ENCODE measurements at places on chromosomes 3 and 15.

DNA sequence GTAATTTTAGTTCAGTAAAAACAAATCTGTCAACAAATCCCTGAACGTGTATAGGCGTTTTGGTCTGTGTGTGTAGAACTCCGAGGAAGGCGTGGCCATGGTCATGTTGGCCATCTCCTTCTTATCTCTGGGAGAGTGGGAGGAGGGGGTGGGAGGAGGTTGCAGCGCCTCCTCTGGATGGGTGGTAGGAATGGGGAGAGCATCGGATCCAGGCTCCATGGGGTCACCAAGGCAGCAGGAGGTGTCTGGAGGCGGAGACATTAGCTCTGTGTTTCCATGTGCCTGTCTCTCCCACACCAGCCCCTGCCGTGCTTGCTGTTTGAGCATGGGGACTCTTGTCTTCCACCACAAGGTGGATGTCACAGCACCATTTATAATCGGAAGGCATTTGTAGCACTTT is 34.5 kb upstream of the TRPM1 start:
- DNase-seq, result peak; percentile 28

DNA sequence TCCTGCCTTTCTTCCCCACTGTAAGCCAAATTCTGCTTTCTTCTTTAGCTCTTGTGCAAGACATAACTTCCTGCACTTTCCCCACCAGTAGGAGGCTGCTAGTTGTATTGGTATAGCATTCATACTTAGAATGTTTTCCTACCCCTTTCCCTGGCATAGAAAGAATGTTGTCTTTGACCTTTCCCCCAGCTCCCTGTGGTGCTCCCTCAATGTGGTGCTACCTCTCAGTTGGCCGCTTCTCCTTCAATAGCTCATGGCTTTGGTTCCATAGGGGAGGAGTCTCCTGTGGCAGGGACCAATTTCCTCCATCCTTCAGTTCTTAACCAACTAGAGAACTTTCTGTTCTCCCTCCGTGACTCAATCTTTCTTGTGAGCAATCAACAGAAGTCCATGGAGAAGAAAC is 67.5 kb upstream of the AKAP13 start:
- peak; percentile 41 for DNase-seq

GRCh38 chr3:52998771-52999513 is 46.9 kb downstream of the SFMBT1 start:
- DNase-seq, result no peak

DNA sequence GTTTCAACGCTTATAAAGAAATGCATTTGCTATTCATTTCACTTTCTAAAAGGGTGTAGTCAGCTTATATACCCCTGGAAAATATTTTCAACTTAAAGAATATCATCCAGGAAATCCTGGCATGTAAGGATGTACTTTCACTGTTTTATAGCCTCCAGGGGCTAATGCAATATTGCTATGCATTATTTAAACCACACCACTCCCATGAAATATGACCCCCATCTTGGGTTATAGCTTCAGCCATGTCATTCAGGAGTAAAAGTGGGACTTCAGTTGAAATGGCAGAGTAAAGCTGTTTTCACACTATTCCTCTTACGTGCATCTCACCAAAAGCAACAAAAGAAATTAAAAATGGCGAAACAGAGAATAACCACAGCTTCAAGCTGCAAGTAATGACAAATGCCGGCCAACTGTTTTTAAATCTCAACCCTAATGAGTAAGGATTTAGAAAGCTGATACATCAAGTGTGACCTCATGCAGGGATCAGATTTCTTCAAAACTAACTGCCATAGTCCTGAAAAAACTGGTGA is 84.5 kb downstream of the COL6A6 start:
- DNase-seq, result no peak

- peak; percentile 35 for DNase-seq
Measured at GRCh38 chr3:121883507-121883906, 10.7 kb upstream of the SLC15A2 start.

DNA sequence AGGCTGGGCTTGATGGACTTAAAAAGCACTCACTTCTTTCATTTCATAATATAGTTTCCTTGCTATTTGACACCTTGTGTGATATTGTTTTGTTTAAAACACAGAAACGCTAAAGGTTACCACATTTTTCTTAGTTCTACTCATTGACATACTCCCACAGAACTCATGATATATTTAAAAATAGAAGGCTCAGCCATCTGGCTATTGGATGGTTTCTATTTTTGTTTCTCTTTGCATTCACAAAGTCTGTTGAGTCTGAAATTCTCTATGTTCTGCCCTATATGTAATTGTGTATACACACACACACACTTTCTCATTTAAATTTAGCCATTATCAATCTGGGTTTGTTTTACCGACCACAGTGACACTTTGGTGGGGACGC is 128.2 kb downstream of the SOX2 start:
- no peak for DNase-seq

DNA sequence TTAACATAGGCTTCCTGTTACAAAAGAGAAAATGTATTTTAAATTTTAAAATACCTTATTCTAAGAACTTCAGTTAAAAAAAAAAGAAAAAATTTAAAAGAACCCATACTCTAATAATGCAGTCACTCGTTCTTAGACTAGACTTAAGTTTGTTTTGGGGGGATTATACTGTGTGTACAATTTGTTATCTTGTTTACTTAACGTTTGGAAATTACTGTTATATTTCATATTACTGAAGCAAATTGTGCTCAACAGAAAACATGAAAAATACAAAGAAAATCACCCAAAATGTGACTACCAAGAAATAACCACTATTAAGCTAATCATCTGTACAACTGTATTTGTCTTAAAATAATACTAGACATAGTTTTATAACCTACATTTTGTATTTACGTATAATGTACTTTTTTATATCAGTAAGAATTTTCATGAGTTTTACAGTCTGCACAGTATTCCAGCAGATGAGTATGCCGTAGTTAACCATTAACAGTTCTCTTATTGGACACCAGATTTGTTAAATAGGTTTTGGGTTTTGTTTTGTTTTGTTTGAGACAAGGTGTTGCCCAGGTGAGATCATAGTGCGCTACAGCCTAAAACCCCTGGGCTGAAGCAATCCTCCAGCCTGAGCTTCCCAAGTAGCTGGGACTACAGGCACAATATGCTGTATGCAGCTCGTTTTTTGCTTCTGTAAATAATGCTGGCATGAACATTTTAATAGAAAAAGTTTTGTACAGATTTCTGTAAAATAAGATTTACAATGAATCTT is 88.8 kb upstream of the CHD2 start:
- peak; percentile 68 for DNase-seq

- DNase-seq, result no peak
Measured at GRCh38 chr15:71168166-71168834, 53.0 kb downstream of the THSD4 start.

- DNase-seq, result no peak
Measured at GRCh38 chr3:16056217-16056616, 118.3 kb upstream of the GALNT15 start.

DNA sequence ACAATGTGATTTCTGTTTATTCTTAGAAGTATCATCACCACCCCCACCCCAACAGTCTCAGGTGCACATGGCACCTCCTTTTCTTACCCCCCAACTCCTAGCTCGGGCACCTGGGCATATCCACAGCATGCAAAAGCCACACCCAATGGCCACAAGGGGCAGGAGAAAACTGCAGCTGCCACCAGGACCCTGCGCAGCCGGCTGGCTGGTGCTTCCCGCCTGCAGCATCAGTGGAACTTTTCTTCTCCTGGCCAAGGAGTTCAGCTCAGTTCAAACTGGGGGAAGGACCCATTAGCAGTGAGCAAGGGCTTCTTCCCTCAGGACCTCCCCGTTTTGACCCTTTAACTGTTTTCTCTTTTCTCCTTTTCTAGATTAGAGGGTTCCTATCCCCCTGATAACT is 44.8 kb downstream of the TM4SF18 start:
- DNase-seq, result no peak

DNA sequence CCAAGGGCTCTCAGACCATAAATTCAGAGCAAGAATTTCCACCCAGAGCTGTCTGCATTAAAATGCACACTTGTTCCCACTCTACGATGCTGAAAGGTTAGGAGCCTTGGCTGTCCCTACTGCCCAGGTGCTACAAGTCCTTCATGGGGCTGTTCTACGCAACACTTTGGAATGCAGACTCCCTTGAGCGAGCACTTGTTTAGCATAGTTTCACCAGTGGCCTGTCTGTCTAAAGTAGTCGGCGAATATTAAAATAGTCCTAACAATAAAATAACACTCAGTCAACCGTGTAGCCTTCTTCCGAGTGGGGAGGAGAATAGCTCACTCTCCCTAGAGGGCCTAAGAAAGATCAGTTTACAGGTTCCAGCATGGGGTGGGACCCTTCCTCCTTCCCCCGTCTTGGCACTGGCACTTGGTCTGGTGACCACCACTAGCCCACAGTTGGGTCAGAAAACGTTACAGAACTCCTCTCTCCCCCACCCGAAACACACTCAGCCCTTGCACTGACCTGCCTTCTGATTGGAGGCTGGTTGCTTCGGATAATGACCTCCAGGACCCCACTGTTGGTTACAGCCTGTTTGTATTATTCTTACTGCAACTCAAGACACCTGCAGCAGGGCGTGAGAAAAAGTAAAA is at the start of gene CLDN16:
TSS of gene CLDN16 (plus strand) at position 586 of the 636 bp plus-strand sequence. CDS start 167 bp downstream, outside the sequence.
- DNase-seq, result no peak

GRCh38 chr3:168288511-168289401 is 193.0 kb upstream of the GOLIM4 start:
- no peak for DNase-seq

GRCh38 chr3:147613725-147614124 is 204.6 kb downstream of the ZIC1 start:
- no peak for DNase-seq

DNA sequence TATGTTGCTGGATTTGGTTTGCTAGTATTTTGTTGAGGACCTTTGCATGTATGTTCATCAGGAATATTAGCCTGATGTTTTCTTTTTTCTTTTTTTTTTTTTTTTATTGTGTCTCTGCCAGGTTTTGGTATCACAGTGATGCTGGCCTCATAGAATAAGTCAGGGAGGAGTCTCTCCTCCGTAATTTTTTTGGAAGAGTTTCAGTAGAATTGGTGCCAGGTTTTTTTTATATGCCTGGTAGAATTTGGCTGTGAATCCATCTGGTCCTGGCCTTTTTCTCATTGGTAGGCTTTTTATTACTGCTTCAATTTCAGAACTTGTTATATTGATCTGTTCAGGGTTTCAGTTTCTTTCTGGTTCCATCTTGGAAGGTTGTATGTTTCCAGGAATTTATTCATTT is 165.8 kb downstream of the VPS8 start:
- no peak for DNase-seq

DNA sequence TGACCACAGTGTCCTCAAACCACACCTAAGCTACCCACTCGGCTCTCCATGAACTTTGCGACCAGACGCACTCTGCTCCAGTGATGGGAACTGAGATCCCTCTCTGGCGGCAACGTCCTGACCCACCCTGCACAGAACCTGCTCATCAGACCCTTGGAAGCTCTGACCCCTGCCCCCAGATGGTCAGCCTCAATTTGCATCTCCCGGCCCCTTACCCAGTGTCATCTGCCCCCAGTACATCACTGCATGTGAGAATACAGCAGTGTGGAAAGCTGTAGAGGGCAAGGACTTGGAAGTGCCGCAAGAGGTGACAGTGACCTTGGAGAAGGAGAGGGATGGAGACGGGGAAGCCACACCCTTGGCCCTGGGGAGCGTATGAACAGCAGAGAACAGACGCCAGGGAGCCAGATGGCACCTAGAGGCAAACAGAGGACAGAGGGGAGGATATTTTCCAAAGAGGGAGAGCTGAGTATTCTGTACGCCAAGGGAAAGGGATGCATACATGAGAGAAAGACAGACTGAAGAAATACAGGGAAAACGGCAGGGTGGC is 192.0 kb downstream of the XXYLT1 start:
- DNase-seq, result no peak

DNA sequence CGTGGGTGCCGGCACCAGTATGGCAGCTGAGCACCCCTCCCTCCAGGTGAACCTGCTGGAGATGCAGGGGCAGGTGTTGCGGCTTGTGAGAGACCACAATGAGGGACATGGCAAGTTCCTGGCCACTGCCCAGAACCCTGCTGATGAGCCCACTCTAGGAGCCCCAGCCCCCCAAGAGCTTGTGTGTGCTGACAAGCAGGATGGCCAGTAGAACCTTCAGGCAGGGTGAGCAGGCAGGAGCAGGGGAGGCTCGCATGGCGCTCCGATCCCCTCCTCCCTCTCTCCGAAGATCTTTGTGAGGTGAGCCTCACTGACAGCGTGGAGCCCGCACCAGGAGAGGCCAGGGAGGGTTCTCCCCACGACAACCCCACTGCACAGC is 29.8 kb downstream of the NGRN start:
- DNase-seq, result no peak

GRCh38 chr15:28017423-28017924 is 81.6 kb downstream of the OCA2 start:
- peak; percentile 73 for DNase-seq

- DNase-seq, result no peak
Measured at GRCh38 chr3:53724566-53724965, 121.7 kb downstream of the CHDH start.

GRCh38 chr15:23690450-23690852 is 3.3 kb upstream of the NDN start:
- peak; percentile 93 for DNase-seq

DNA sequence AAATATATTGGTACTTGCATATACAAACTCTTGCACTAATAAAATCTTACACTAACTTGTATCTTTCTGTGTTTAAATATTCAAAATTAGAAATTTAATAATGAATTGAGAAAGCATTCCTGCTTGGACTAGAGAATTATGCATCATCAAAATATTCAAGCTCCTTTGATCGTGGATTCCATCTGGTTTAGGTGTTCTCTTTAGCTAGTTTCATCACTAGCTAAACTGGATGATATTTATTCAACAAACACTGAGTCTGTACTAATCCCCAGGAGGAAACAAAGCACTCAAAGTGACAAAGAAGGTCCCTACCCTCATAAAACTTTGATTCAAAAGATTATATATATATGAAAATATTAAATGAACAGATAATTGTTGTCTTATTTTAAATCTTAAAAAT is 1360.9 kb upstream of the ALCAM start:
- peak; percentile 35 for DNase-seq

GRCh38 chr15:64519897-64520296 is 59.5 kb downstream of the ZNF609 start:
- DNase-seq, result no peak

- no peak for DNase-seq
Measured at GRCh38 chr3:99163314-99163713, 261.8 kb upstream of the DCBLD2 start.

- DNase-seq, result peak; percentile 51
Measured at GRCh38 chr15:89119489-89120478, 31.5 kb downstream of the ABHD2 start.

GRCh38 chr15:59352683-59353082 is 20.0 kb downstream of the MYO1E start:
- no peak for DNase-seq

DNA sequence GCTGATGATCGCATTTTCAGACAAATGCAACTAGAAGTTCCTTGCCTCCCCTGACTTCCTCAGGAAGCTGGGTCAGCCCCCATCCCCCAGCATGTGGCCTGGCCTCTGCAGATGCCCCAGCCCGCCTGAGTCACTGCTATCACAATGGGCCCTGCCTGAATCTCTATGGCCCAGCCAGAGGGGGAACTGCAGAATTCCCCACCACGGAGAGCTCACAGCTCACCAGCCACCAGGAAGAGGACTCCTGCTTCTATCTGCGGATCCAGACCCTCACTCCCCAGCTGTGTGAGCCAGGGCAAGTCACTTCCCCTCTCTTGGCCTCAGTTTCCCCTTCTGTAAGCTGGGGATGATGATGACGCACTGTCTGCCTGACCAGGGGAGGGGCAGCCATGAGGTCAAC is 6.9 kb downstream of the PLXND1 start:
- no peak for DNase-seq

- DNase-seq, result no peak
Measured at GRCh38 chr15:48500595-48500994, 144.9 kb downstream of the FBN1 start.

Data from HepG2 (cell line).